ENCODE measurements at places on chromosomes 12 and 14.
A peak's percentile ranks its signal among the peaks of the same experiment; 100 is the strongest.

DNA sequence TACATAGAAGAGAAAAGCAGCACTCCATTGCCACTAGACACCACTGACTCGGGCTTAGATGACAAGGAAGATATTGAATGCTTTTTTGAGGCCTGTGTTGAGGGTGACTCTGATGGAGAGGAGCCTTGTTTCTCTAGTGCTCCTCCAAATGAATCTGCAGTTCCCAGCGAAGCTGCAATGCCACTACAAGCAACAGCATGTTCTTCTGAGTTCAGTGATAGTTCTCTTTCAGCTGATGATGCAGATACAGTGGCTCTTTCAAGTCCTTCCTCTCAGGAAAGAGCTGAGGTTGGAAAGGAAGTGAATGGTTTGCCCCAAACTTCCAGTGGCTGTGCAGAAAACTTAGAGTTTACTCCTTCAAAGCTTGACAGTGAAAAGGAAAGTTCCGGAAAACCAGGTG is 114.5 kb upstream of the NPAS3 start:
- no peak for DNase-seq

GRCh38 chr12:120903412-120904196 is 554 bp downstream of the SPPL3 start:
- peak; percentile 52 for DNase-seq

DNA sequence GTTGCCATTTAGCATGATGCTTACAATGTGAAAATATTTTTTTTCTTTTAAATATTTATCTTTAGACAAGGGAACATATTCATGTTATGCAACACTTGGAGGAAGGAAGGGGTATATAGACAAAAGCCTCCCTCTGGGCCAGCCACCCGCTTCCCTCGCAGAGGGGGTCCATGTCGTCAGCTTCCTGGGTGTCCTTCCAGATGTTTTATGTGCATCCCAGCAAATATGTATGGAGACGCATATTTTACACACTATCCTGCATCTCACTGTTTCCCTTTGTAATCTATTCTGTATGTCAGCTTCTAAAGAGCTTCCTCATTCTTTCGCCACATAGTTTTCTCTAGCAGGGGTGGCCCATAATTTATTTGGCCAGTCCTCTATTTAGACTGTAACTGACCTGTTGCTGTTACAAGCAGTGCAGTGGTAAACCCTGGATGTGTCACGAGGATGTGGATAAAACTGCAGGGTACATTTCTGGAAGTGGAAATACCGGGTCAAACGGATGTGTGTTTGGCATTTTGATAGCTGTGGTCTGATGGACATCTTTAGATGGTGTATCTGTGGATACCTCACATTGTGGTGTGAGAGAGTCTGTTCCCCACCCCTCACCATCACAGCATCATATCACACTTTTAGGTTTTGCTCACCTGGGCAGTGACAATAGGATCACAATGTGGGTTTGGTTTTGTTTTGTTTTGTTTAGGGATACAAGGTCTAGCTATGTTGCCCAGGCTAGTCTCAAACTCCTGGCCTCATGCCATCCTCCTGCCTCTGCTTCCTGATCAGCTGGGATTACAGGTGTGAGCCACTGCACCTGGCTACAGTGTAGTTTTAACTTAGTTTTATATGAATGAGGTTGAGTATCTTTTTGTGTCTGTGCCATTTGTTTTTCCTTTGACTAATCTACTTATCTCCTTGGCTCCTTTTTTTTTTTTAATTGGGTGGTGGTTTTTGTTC is 31.6 kb downstream of the FAM222A start:
- no peak for DNase-seq

DNA sequence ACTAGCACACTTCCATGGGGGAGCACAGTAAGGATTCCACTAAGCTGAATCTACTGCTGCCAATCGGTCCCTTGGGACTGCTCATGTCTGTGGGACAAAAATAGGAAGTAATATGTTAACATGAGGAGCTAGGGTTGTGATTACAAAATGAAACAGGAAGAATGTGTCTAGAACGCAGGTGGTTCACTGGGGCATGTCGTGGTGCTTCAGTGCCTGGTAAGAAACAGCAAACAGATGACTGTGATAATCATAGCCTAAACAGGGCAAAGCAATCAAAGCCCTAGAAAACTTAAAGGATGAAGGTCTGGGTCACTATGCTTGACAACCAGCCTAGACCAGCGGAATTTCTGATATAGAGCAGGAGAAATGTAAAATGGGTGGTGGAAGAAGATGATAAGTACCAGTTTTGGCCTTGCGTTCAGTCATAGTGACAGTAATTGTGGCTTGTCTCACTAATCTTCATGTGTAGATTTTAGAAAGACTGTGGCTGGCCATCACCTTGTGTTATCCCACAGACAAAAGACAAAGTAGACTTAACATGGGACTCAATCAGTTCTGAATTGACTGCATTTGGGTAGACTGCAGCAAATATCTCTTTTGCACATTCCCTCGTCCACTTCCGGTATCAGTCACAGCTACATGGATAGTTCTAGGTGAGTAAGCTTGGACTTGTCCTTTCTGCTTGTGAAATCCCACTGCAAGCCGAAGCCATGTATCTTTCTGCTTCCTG is 51.4 kb downstream of the WASHC3 start:
- DNase-seq: no peak

DNA sequence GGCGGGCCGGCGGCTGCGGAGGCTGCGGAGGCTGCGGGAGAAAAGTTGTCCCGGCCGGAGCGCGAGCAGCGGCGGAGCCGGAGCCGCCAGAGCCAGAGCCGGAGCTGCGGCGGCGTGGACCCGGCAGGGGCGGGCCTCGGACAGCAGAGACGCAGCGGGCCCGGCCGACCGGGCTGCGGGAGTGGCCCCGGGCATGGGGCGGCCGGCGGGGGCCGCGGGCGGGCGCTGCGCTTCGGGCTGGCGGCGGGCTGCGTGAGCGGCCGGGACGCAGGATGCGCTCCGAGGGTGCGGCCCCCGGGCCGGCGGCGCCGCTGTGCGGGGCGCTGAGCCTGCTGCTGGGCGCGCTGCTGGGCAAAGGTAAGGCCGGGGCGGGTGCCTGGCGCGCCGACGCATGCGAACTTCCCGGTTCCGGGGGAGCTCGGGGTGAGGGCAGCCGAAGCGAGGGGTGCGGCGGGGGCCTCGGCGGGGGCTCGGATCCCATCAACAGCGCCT is at the start of gene TMEM132C:
Gene TMEM132C (plus strand): TSS at position 40 of the 492 bp plus-strand sequence. CDS start 233 bp downstream, at position 273.
- DNase-seq: no peak

DNA sequence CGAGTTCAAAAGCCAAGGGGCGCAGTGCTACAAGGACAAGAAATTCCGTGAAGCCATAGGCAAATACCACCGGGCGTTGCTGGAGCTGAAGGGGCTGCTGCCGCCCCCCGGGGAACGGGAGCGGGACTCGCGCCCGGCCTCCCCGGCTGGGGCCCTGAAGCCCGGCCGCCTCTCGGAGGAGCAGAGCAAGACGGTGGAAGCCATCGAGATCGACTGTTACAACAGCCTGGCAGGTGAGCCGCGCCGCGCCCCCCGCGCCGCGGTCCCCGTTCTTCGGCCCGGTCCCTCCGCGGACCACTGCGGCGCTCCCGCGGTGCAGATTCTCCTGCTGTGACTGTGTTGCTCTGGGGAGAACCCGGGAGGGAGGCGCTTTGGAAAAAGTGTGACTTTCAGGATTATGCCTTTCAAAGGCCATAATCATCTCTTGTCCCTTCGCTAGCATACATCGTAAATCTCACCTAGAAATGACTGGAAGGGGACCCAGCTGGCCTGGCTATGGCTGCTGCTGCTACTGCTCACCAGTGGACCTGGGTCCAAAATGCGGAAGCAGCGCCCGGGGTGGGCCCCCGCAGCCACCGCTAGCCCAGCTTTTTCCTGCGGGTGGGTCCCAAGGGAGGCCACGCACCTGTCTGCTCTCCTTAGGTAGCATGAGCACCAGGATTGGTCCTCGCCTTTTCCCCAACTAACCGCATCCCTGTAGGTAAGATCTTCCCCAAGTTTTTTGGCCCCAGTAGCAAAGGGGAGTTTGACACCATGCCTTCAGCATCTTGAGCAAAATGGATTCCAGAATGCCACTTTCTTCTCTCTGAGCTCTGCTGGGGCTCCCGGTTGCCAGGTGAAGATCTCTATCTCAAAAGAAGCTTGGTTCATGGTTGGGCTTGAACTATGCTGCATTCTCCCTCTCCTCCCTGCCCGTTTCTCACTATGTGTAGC is 853 bp downstream of the TTC9 start:
- no peak for DNase-seq

- no peak for DNase-seq
Measured at GRCh38 chr12:25935355-25936144, 22.9 kb upstream of the RASSF8 start.

- DNase-seq: no peak
Measured at GRCh38 chr14:29462772-29463171, 464.9 kb downstream of the PRKD1 start.

DNA sequence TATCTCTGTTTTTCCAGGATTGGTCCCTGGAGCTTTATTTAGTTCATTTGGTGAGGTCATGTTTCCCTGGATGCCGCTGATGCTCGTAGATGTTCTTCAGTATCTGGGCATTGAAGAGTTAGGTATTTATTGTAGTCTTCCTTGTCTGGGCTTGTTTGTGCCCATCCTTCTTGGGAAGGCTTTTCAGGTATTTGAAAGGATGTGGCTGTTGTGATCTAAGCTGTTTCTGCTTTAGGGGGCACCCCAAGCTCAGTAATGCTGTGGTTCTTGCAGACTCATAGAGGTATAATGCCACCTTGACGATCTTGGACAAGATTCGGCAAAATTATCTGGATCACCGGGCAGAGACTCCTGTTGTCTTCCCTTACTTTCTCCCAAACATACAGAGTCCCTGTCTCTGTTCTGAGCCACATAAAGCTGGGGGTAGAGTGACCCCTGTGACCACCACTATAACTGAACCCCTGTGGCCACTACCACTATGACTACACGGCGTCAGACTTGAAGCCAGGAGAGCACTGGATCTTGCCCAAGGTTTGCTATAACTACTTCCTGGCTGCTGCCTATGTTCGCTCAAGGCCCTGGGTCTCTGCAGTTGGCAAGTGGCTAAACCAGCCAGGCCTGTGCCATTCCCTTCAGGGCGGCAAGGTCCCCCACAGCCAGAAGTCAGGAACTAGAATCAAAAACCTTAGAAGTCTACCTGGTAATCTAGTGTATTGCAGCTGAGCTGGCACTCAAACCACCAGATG is 40.9 kb downstream of the FGD4 start:
- DNase-seq: no peak

DNA sequence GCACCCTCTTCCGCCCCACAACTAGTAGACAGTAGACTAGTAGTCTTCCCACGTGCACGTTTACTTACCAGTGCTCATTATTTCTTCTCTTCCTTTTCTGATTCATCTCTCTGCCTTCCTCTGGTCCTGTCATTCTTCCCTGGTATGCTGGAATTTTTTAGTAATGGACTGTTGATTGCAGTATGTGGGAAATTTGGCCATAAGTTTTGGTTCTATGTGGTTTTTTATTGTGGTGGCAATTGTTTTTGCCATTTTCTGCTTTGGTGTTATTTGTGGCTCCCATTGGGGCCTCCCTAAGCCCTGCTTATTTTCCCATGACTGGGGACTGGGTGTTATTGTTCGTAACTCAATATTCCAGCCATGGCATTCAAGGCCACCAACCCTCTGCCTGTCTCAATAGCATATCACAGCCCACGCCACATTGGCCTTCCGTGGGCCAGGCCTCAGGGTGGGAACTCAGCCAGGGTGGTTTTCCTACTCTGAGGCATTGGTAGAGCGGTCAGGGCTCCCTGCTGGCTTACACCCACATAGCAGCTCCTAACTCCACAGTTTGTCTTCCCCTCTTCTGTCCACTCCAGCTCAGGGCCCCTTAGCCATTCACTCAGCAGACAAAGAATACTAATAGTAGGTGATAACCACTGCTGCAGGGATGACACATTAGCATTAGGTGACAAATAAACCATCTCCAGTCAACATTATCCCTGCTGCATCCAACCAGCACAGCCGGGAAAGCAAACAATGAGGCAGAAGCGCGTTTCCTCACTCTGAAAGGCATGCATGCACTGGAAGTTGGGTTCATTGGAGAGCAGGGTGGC is 321.5 kb downstream of the CACNA1C start:
- DNase-seq: no peak

DNA sequence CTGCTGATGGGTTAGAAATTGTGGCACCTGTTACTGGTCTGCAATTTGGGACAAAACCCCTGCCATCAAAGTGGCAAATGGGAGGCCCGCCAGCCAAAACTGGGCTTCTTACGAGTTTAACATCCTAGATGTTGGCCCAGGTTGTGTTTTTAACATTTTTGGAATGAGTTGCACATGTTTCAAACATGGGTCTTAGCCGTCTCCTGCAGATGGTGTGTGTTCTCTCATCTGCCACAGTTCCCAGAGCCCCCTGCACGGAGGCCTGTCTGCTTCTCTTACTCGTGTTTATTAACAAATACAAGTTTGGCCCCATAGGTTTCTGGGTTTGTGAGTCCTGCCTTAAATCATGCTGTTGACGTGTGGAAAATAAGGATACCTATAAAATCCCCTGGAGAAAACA is 46.5 kb downstream of the CACNA2D4 start:
- DNase-seq: no peak

DNA sequence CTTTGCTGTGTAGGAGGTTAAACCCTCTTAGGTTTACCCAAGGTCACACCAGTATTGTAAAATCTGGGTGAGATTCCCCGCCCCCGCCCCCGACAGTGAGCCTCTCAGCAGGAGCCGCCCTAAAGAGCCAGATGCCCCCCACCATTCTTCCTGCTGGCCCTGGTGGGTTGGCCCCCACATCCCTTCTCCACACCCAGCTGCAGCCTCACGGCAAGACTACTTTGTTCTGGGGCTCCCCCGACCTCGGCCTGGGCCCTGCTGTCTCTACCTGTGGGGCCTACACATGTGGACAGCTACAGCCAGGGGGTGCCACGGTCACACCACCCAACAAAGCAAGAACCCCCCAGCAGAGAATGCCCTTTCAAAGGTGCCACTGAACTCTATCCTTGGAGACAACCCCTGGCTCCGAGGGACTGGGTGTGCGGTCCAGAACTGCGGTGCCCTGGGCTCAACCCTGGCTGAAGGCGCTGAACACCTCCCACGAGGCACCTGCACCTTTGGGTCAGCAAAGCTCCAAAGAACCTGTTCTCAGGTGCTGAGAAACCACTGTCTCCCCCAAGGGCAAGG is 82.4 kb downstream of the WDR20 start:
- no peak for DNase-seq
